ENCODE measurements at places on chromosomes 4 and X. TPM values are rescaled to one million over a fixed set of nuclear protein-coding genes. Genes with fewer than 3 reads are reported as not detected.

- no peak overlapping the region for H3K27ac ChIP-seq
- H3K27me3 ChIP-seq = no peaks in the 10 kb centered on the region
- H3K4me1 ChIP-seq = peaks cover 27% of the 10 kb centered on the region
- no peak overlapping the region for H3K4me3 ChIP-seq
- no peak for DNase-seq
Observed at GRCh38 chr4:152187693-152188092, 348.2 kb downstream of the FBXW7 start.

- H3K27ac ChIP-seq = no peak overlapping the region
- DNase-seq = no peak
- no peaks in the 10 kb centered on the region for H3K36me3 ChIP-seq
- no peaks in the 10 kb centered on the region for H3K27me3 ChIP-seq
- H3K4me3 ChIP-seq = no peak overlapping the region
Observed at GRCh38 chr4:151668689-151669402, 92.0 kb downstream of the GATB start.

DNA sequence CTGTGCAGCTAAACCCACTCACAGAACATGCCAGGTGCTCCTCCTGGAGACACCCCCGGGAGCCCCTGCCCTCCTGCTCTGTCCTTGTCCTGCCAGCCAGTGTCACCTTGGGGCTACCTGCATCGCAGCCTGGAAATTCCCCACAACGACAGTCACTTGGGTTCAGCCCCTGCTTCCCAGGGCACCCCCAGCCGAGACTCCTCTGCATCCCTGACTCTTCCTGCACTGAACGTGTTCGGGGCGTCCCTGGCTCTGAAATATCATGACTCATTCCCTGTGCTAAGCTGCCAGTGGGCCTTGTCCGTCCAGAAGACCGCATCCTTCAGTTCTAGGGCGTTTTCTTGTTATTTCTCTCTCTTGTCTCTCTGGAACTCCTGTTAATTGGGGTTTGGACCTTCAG is 5.8 kb downstream of the CFAP99 start:
- H3K4me3 ChIP-seq = no peak overlapping the region
- peaks cover 7% of the 10 kb centered on the region for H3K4me1 ChIP-seq
- no peak overlapping the region for H3K27ac ChIP-seq
- DNase-seq = no peak
- no peaks in the 10 kb centered on the region for H3K36me3 ChIP-seq
- H3K27me3 ChIP-seq = peaks cover 10% of the 10 kb centered on the region

- no peak for DNase-seq
- H3K4me1 ChIP-seq = no peaks in the 10 kb centered on the region
- no peaks in the 10 kb centered on the region for H3K27me3 ChIP-seq
- no peak overlapping the region for H3K27ac ChIP-seq
- no peak overlapping the region for H3K4me3 ChIP-seq
- H3K36me3 ChIP-seq = no peaks in the 10 kb centered on the region
Observed at GRCh38 chr4:8909548-8909947, 37.9 kb upstream of the HMX1 start.

The AFM gene
- total RNA-seq = not detected

- DNase-seq = no peak
- H3K4me3 ChIP-seq = no peak overlapping the region
- H3K4me1 ChIP-seq = no peaks in the 10 kb centered on the region
- H3K27me3 ChIP-seq = no peaks in the 10 kb centered on the region
- H3K36me3 ChIP-seq = peaks cover 2% of the 10 kb centered on the region
- H3K27ac ChIP-seq = no peak overlapping the region
Observed at GRCh38 chrX:149610511-149610910, 15.4 kb upstream of the HSFX2 start.

The AMOT gene
- total RNA-seq = 1.4 TPM

DNA sequence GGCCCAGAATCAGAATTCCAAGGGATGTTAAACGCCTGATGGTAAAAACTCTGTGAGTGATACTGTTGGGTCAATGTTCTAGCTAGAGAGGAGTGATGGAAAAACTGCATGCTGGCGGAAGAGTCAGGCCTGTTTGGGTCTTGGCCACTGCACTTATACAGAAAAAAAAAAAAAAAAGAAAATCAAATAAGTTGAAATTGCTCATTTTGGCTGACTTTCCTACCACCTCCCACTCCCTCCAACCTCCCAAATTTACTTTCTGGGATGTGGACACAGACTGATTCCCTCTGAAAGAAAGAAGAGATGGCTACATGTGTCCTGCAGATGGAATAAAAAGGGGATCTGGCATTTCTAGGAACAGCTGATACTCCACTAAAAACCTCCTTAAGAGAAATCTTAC is 234.1 kb upstream of the GIMD1 start:
- H3K36me3 ChIP-seq = no peaks in the 10 kb centered on the region
- H3K4me3 ChIP-seq = no peak overlapping the region
- no peaks in the 10 kb centered on the region for H3K4me1 ChIP-seq
- DNase-seq = no peak
- no peak overlapping the region for H3K27ac ChIP-seq
- H3K27me3 ChIP-seq = no peaks in the 10 kb centered on the region

GRCh38 chr4:31518796-31519250 is 798.7 kb downstream of the PCDH7 start:
- no peaks in the 10 kb centered on the region for H3K4me1 ChIP-seq
- no peak for DNase-seq
- H3K27ac ChIP-seq = no peak overlapping the region
- no peaks in the 10 kb centered on the region for H3K27me3 ChIP-seq

GRCh38 chr4:56689201-56689969 is 8.3 kb upstream of the HOPX start:
- no peak overlapping the region for H3K27ac ChIP-seq
- H3K36me3 ChIP-seq = no peaks in the 10 kb centered on the region
- no peak overlapping the region for H3K4me3 ChIP-seq
- peaks cover 21% of the 10 kb centered on the region for H3K27me3 ChIP-seq
- H3K4me1 ChIP-seq = no peaks in the 10 kb centered on the region

The KLB gene
- total RNA-seq = not detected

The RAB33A gene
- total RNA-seq = 30.1 TPM

The SLC10A4 gene
- total RNA-seq = not detected

The PFKFB1 gene
- 0.59 TPM for total RNA-seq

DNA sequence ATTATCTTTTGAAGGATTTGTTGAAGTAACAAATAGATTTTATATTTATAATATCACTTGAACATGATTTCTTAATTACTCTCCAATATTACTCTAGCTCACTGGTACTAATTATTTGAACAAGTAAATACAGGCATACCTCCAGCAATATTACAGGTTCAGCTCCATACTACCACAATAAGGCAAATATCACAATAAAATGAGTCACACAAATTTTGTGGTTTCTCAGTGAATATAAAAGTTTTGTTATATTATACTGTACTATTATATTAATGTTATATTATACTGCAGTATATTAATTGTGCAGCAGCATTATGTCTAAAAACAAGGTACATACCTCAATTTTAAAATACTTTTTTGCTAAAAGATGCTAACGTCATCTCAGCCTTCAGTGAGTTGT is 22.4 kb upstream of the IQCM start:
- H3K36me3 ChIP-seq = no peaks in the 10 kb centered on the region
- no peaks in the 10 kb centered on the region for H3K4me1 ChIP-seq
- H3K27ac ChIP-seq = no peak overlapping the region
- DNase-seq = no peak
- no peak overlapping the region for H3K4me3 ChIP-seq
- H3K27me3 ChIP-seq = no peaks in the 10 kb centered on the region

- H3K4me1 ChIP-seq = no peaks in the 10 kb centered on the region
- H3K27ac ChIP-seq = no peak overlapping the region
- no peaks in the 10 kb centered on the region for H3K27me3 ChIP-seq
- H3K36me3 ChIP-seq = no peaks in the 10 kb centered on the region
- DNase-seq = no peak
- no peak overlapping the region for H3K4me3 ChIP-seq
Observed at GRCh38 chr4:23697001-23697528, 192.8 kb downstream of the PPARGC1A start.

The CYBB gene
- not detected for total RNA-seq

The AKAP14 gene
- total RNA-seq = not detected

DNA sequence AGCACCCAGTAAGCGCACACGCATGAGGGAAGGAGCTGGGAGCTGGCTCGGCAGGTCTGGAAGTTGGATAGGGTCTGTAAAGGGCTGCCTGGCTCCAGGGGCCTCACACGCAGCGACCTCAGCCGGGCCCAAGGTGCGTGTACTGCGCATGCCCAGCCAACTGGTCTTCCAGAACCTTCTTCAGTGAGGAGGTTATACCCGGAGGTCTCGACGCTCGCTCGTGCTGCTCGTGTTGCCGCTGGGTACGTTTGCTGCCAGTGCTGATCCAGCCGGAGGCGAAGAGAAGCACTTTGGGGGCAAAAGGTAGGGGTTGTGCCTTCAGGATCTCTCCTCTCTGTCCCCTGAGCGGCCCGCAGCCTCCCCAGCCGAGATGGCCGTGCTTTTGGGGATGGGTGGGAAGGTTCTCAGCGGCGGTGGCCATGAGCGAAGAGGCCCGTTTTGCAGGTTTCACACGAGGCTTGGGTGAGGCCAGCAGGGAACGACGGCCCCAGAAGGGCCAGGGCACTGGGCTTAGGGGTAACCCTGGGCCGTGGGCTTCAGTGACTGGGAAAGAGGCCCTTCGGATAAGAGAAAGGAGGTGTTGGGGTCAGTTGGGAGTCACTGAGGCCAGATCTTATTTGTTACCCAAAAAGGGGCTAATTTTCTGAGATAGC is 3.8 kb upstream of the CXCL9 start:
- H3K27ac ChIP-seq = no peak overlapping the region
- peaks cover 7% of the 10 kb centered on the region for H3K4me1 ChIP-seq
- H3K4me3 ChIP-seq = no peak overlapping the region
- no peaks in the 10 kb centered on the region for H3K36me3 ChIP-seq
- no peak for DNase-seq

The HPGDS gene
- total RNA-seq = not detected

DNA sequence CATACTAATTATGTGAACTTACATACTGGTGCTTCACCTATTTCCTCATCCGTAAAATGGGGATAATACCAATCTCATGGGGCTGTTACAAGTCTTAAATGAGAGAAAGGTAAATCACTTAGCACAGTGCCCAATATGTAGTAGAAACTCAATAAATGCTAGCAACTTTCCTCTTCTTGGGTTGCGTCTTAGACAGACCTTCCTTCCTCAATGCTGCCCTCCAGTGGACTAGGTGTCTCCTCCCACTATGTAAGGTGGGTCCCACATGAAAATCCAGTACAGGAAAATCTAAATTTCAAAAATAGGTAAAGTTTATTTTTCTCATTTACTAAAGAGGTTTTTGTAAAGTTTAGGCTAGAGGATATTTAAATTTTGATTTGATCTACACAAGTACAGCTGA is 20.6 kb downstream of the ZDHHC9 start:
- no peaks in the 10 kb centered on the region for H3K27me3 ChIP-seq
- peak overlapping the region; percentile 81 for H3K27ac ChIP-seq
- peaks cover 4% of the 10 kb centered on the region for H3K36me3 ChIP-seq
- DNase-seq = peak; percentile 46
- H3K4me1 ChIP-seq = peaks cover 16% of the 10 kb centered on the region

DNA sequence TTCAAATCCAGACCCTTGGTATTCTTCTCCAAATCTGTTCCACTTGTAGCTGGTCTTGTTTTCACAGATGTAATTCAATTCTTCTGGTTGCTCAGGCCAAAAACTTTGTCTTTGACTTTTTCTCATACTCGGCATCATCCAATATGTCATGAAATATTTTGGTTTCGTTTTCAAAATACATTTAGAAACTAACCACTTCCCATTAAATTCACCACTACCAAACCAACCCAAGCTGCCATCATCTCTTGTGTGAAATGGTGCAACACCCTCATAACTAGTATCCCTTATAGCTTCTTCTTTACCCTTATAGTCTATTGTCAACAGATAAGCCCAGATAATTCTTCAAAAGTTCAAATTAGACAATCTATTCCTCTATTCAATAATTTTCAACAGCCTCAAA is 192.1 kb downstream of the PRR32 start:
- no peak overlapping the region for H3K27ac ChIP-seq
- H3K4me1 ChIP-seq = no peaks in the 10 kb centered on the region
- no peaks in the 10 kb centered on the region for H3K36me3 ChIP-seq
- DNase-seq = no peak

- DNase-seq = no peak
- no peak overlapping the region for H3K4me3 ChIP-seq
- no peaks in the 10 kb centered on the region for H3K36me3 ChIP-seq
Observed at GRCh38 chr4:33841120-33841519, 2403.2 kb downstream of the ARAP2 start.

- DNase-seq = no peak
- peaks cover 10% of the 10 kb centered on the region for H3K27me3 ChIP-seq
- H3K4me1 ChIP-seq = peaks cover 1% of the 10 kb centered on the region
- no peak overlapping the region for H3K27ac ChIP-seq
Observed at GRCh38 chr4:138868562-138868961, 147.0 kb upstream of the NOCT start.

GRCh38 chrX:9682861-9683260 is 82.8 kb downstream of the GPR143 start:
- H3K27ac ChIP-seq = no peak overlapping the region
- H3K36me3 ChIP-seq = peaks cover 10% of the 10 kb centered on the region
- H3K4me3 ChIP-seq = no peak overlapping the region
- no peaks in the 10 kb centered on the region for H3K27me3 ChIP-seq

DNA sequence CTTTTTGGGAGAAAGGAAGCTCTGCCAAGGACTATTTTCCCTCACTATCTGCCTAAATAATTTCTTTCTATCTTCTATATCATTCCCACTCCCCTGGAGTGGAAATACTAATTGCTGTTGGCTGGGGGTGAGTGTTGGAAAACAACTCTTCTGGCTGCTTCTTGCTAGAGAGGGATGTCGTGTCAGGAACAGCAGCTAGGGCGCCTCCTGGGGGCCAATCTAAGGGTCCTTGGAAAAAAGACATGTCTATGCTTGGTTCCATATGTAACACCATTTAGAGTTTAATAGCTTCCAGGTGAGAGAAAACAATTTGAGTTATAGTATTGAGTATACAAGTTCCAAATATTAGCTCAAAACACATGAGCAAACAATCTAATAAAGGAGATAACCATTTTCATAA is 111.3 kb downstream of the MAGEE1 start:
- H3K4me3 ChIP-seq = no peak overlapping the region
- no peaks in the 10 kb centered on the region for H3K36me3 ChIP-seq
- H3K27ac ChIP-seq = no peak overlapping the region
- H3K4me1 ChIP-seq = no peaks in the 10 kb centered on the region
- DNase-seq = no peak

DNA sequence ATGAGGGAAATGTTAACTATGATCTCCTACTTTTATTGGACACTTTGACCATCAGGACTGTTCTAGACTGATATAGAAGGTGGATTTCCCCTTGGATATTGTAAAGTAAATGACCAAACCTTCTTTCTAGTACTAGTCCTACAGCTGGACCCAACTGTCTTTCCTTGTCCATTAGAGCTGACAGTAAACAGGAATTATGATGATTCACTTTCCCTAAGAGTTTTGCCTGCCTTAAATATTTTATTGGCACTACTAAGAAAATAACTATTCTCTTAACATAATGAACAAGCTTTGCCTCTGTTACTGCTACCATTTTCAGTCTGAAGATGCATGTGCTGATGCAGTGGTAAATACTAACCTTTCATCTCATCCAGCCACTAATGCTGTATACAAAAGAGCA is 915.4 kb downstream of the CENPC start:
- DNase-seq = no peak
- H3K4me3 ChIP-seq = no peak overlapping the region
- H3K27me3 ChIP-seq = no peaks in the 10 kb centered on the region
- no peaks in the 10 kb centered on the region for H3K4me1 ChIP-seq
- H3K27ac ChIP-seq = no peak overlapping the region
- no peaks in the 10 kb centered on the region for H3K36me3 ChIP-seq

The GALNT7 gene
- total RNA-seq = 14.4 TPM

Measured in activated CD4-positive, alpha-beta memory T cell treated with anti-CD3 and anti-CD28 coated beads for 36 hours (primary cell).